ENCODE measurements at places on chromosomes 12 and 14. TPM values are rescaled to one million over a fixed set of nuclear protein-coding genes. Genes with fewer than 3 reads are reported as not detected.

- peak; percentile 63 for DNase-seq
- no peak overlapping the region for H3K4me3 ChIP-seq
- peaks cover 64% of the 10 kb centered on the region for H3K4me1 ChIP-seq
- no peaks in the 10 kb centered on the region for H3K36me3 ChIP-seq
- peak overlapping the region; percentile 74 for H3K27ac ChIP-seq
Measured at GRCh38 chr12:104604995-104605675, 148.4 kb downstream of the CHST11 start.

- no peak overlapping the region for H3K27ac ChIP-seq
- no peak for DNase-seq
- no peaks in the 10 kb centered on the region for H3K27me3 ChIP-seq
Measured at GRCh38 chr12:55713721-55714120, 2.1 kb upstream of the BLOC1S1 start.

- peaks cover 38% of the 10 kb centered on the region for H3K4me1 ChIP-seq
- H3K27ac ChIP-seq = no peak overlapping the region
- no peaks in the 10 kb centered on the region for H3K36me3 ChIP-seq
- no peak overlapping the region for H3K4me3 ChIP-seq
Measured at GRCh38 chr14:54362089-54362504, 34.7 kb upstream of the CDKN3 start.

DNA sequence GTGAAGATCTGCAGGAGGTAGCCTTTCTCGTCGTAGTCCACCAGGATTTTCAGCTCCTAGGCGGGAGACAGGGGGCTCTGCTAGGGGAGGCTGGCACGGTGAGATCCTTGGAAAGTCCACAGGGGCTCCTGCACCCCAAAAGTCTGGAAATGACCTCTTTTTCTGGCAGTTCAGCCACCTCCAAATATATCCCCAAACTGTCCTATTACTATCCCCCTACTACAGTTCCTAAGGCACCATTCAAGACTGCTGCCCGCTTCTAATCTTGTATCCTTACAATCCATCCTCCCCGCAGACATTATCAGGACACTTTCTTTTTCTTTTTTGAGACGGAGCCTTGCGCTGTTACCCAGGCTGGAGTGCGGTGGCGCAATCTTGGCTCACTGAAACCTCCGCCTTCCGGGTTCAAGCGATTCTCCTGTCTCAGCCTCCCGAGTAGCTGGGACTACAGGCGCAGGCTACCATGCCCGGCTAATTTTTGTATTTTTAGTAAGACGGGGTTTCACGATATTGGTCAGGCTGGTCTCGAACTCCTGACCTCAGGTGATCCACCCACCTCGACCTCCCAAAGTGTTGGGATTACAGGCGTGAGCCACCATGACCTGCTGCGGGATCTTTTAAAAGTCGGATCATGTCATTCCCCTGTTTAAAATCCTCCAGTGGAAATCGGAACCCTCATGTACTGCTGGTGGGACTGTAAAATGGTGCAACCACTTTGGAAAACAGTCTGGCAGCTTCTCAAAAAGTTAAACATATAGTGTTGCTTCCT, 18.5 kb downstream of the HPD start:
- no peaks in the 10 kb centered on the region for H3K27me3 ChIP-seq
- H3K4me1 ChIP-seq = peaks cover 9% of the 10 kb centered on the region
- peak overlapping the region; percentile 75 for H3K4me3 ChIP-seq

GRCh38 chr12:54131641-54132280, 57.0 kb downstream of the SMUG1 start:
- peaks cover 16% of the 10 kb centered on the region for H3K27me3 ChIP-seq
- H3K4me3 ChIP-seq = no peak overlapping the region
- no peak overlapping the region for H3K27ac ChIP-seq

Gene TAS2R42
- not detected for total RNA-seq

Gene SERPINA9
- not detected for total RNA-seq

Gene ACSM4
- total RNA-seq = not detected

Gene FNTB
- 14.0 TPM for total RNA-seq

Gene RNASE3
- total RNA-seq = not detected

Gene CCDC85C
- total RNA-seq = 15.3 TPM

Gene RFX4
- total RNA-seq = not detected

Gene PMCH
- not detected for total RNA-seq

Gene ENDOU
- total RNA-seq = not detected

Gene INF2
- total RNA-seq = 116 TPM
